Activated CD8-positive, alpha-beta memory T cell treated with anti-CD3 and anti-CD28 coated beads for 4 hours (primary cell): ENCODE measurements at places on chromosomes 2 and 18.

DNA sequence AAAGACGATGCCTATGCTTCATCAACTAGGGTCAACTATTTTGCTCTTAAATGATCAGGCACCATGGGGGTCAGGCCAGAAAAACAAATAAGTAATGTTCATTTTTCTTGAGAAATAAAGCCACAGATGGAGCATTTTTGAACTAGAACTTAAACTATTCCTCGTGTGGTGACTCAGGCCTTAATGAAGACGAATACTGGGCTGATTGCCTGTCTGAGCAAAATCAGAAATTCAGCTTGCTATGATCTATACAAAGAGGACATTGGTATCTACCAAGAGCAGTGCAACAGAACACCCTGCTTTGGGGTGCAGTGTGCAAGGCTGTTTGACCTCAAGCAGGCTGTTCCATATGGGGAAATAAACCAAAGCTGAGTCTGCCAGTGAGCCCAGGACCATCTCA is 176.0 kb downstream of the NRP2 start:
- DNase-seq, result no peak

DNA sequence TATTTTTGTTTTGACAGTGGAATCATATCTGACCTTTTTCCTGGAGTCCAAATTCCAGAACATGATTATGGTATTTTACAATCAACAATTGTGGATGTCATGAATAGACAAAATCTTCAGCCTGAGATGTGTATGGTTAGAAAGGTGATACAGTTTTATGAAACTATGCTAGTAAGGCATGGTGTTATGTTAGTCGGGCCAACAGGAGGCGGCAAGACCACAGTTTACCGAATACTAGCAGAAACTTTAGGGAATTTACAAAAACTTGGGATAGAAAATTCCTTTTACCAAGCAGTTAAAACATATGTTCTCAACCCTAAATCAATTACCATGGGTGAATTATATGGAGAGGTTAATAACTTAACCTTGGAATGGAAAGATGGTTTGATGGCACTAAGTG is 137.0 kb downstream of the DNAH6 start:
- DNase-seq, result no peak

DNA sequence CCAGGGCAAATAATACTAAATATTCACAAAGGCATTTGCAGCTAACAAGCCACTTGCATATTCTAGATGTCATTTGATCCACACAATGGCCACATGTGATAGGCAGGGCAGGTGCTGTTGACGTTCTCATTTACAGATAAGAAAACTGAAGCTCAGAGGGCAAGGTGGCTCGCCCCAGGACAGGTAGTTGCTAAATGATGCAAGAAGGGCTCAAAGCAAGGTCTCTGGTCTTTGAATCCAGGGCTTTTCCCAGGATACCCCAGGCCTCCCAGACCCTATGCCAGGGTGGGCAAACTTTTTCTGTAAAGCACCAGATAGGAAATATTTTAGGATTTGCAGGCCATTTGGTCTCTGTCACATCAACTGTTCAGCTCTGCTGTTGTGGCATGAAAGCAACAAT is 35.1 kb downstream of the LOXHD1 start:
- no peak for DNase-seq

DNA sequence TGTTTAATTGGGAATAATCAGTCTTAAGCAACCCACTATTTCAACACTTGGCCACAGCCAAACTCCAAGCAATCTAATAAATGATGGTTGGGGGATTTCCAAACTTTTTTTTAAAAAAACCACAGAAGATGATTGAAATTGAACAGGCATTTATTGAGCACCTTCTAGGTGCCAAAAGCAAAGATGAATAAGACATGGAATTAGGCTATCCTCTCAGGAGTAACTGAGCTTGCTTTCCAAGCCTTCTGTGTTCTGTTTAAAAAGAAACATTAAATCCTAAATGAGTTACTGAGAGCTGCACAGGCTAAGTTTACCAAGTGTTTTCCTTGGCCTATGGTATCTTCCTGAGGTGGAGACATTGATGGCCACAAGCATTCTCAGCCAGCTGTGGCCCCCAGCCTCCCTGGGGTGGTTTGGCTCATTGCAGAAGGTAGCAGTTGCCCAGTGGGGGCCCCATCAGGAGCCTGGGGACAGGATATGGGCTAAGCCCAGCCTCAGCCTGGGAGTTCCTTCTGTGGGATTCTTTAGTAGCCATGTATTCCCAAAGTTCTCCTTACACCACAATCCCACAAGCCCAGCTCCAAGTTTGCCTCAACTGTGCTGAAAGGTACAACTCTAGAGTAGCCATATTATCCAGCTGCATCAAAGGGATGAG is 174.3 kb downstream of the C1D start:
- no peak for DNase-seq

GRCh38 chr2:32931519-32931918 is 15.2 kb upstream of the LTBP1 start:
- no peak for DNase-seq

- no peak for DNase-seq
These were observed 216.5 kb downstream of the KLHL29 start for GRCh38 chr2:23601301-23601965.

DNA sequence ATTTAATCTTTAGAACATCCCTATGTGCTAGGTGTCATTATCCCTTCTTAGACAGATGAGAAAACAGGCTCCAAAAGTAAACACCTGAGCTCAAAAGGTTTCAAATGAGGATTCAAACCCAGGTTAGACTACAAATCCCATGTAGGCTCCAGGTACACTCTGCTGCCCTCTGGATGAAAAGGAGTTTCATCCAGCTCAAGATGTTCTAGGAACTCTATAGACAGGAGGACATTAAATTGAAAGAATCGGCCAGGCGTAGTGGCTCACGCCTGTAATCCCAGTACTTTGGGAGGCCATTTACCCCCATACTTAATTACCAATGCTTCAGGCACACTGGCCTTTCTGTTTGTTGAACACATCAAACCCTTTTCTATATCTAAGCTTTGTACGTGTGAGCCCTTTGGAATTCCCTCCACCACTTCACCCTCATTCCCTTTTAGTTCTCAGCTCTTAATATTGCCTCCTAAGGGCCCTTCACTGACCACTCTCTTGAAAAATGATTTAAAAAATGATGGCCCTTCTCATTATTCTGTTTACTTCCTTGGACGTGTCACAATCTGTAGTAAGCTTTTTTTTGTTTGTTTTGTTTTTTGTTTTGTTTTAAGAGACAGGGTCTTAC is 10.7 kb downstream of the SLC25A12 start:
- DNase-seq, result no peak

- DNase-seq, result no peak
These were observed 155.6 kb upstream of the HAAO start for GRCh38 chr2:42947809-42948600.

DNA sequence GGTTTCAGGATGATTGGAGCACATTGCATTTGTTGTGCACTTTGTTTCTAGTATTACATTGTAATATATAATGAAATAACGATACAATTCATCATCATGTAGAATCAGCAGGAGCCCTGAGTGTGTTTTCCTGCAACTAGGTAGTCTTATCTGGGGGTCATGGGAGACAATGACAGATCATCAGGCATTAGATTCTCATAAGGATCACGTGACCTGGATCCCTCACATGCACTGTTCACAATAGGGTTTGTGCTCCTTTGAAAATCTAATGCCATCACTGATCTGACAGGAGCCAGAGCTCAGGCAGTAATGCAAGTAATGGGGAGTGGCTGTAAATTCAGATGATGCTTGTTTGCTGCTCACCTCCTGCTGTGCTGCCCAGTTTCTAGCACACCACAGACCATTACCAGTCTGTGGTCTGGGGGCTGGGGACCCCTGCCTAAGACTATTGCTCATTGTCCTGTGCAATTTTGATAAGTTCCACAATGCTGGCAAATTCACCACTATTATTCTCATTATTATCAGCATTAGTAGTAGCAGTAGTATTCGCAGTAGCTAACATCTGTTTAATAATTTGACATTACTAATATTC is 428.7 kb upstream of the TNP1 start:
- no peak for DNase-seq

GRCh38 chr2:98757904-98758421 is 27.0 kb upstream of the MGAT4A start:
- peak; percentile 13 for DNase-seq

DNA sequence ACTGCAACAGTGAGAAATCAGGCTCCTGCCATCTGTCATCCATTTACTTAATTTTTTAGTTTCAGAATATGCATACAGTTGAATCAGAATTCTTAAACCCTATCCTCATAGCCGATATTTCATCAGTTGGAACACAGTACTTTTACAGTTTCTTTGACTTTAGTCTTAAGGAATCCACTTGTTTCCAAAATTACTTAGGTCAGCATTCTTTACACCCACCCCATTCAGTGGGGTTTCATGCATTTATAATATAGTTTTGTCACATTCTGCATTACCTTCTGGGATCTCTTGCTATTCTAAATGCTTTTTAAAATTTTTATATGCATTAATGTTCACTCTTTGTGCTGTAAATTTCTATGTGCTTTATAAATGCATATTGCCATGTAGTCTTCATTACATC is 400.4 kb upstream of the LRRTM4 start:
- no peak for DNase-seq

DNA sequence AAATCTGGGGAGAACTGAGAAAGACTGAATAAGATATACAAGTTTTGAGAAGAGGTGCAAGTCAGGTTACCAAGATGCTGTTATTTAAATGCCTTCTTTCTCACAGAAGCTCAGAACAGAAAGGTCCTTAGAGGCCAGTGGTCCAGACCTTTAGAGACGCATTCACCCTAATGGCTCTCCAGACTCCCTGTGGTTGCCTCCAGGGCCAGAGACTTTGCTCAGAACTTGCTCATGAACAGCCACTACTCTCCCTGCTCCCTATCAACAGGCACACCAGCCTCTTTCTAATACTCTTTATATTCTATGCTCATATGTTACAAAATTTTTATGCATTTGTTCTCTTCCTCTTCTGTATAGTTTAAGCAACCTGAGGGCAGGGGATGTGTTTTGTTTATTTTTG is 349.0 kb upstream of the TNP1 start:
- DNase-seq, result no peak

DNA sequence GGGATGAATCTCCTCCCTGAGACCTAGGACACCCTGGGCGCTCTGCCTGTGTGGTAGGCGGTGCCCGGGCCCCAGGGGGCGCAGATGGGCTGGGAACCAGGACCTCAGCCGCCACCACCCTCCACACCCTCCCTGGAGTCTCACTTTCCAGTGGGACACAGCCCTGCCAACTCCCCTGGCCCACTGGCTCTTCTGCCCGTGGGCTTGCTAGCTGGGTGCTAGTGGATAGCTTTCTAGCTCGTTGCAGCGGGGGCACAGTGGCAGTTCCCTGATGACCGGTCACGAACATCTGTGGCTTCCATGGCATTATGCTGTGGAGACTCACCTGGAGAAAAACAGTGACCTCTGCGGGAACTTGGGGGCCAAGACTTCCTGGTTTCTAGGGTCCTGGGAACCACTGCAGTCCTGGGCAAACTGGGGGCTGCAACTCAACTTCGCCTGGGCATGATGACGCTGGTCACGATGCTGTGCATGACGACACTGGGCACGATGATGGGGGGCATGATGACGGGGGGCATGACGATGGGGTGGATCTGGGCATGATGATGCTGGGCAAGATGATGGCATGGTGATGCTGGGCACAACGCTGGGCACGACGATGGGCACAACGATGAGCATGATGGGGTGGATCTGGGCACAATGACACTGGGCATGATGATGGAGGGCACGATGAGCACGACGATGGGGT is 31.0 kb upstream of the ALLC start:
- DNase-seq, result no peak

GRCh38 chr2:106551417-106552130 is 64.4 kb downstream of the CD8B2 start:
- DNase-seq, result no peak

GRCh38 chr2:207225773-207226172 is 60.0 kb upstream of the KLF7 start:
- no peak for DNase-seq

DNA sequence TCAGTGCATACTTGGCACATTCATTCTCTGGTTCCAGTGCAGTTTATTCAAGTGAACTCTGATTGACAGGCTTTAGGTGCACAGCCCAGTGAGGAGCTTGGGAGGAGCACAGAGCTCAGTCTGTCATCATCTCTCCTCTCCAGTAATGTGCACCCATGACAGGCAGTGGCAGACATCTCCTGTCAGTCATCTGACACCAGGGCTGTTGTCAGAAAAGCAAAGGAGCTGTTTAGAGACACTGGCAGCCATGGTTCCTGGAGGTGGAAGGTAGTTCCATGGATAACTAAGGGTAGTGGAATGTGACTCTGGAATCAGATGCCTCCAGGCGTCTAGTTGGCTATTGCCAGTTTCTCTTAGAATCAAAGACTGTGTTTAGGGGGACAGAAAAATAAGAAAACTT is 308.8 kb downstream of the DCDC2C start:
- DNase-seq, result no peak

DNA sequence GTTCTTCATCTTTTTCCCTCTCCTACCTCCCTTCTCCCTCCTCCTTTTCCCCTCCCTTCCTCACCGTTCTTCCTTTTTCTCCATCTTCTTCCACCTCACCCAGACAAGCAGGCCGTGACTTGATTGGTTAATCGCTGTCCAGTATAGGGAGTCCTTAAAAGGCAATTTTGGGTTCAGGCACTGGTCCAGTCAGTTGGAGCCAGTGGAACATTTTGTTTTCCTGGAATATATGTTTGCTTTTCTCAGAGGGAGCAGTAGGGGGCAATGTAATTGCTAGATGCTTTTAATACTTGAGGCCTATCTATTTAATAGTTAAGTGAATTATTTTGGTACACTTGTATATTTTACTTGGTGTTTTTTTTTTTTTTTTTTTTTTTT is 15.0 kb downstream of the ELAC1 start:
- DNase-seq, result no peak

- DNase-seq, result no peak
These were observed 184.8 kb downstream of the LRP1B start for GRCh38 chr2:141946016-141946415.

- no peak for DNase-seq
These were observed 18.8 kb downstream of the MAPK4 start for GRCh38 chr18:50578651-50579050.

- DNase-seq, result no peak
These were observed 10.0 kb downstream of the INPP4A start for GRCh38 chr2:98454500-98455235.

GRCh38 chr2:84815146-84815545 is 65.7 kb downstream of the TRABD2A start:
- no peak for DNase-seq

GRCh38 chr2:237096911-237097310 is 11.2 kb downstream of the COPS8 start:
- DNase-seq, result no peak
